Right atrium auricular region (tissue), 2 donors: ENCODE measurements at places on chromosomes 13 and 19. TPM values are rescaled to one million over a fixed set of nuclear protein-coding genes. Genes with fewer than 3 reads are reported as not detected.

DNA sequence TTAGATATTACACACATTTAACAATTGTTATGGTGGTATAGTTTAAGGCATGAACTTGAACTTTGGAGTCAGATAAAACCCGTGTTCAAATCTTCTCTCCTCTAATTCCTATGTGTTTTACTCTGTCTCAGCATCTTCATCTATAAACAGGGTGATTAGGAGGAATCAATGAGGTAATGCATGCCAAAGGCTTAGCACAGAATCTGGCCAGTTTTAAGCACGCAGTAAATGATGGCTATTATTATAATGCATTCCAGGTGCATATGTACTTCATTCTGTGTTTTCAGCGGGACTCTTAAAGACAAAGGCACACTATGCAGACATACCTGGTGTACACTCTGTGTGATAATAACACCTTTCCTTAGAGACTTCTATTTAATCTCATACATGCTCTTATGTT is 88.0 kb upstream of the FRY start:
- DNase-seq = no peak

DNA sequence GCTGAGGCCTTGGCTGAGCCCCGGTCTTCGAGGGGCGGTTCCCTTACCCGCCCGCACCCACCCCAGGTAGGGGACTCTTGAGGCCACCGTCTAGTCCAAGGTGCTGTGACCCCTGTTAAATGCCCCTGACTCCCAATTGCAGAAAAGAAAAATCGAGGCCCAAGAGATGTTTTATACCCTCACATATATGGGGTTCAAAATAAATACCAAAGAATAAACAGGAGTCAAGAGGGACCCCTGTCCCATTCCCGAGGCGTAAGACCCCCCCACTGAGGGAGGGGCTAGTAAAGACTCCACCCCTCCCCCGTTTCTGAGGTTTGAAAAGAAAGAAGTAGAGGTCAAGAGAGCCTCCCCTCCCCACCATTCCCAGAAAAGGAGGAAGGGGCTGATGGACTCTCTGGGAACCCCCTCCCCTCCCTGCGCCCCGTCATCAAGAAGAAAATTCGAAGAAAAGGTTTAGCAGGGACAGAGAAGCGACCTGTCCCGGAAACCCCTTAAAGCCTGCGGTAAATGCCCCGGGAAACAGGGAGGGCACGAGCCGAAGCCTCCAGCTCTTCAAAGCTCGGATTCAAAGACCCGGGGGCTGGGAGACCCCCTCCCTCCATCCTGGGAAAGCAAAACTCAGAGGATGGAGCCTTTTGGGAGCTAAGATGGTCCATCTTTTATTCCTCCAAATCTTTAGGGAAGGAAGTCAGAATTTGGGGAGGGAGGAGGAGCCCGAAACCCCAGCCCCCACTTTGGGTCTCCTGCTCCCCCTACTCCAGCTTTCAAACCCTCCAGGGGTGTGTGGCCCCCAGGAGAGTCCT is 755 bp upstream of the RAB3A start:
- no peak for DNase-seq

DNA sequence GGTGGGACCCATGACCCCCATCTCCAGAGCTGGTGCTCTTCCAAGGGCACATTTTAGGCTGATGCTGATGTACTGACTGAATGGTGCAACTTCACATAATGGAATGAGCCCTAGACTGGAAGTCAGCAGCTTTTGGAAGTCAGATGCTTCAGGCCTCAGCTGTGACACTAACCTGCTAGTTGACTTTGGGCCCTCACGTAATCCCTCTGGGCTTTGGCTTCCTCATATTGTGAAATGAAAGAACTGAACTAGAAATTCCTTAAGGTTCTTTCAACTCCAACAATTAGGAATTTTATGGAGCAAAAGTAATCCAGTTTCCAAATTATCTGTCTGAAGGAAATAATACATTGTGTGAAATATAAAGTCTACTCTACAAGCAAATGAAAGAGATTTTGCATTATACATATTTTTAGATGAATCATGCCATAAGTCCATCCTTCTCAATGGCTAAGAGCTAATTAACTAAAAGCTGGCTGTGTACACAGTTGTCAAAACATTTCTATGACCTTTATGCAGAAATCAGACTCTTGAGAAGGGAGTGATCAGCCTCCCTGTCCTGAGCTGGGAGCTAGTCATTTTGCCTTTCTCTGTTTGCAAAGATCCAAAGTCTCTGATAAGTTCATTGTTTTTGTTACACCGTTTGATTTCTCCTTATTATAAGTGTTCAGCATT is 204.2 kb downstream of the DCLK1 start:
- DNase-seq = no peak

DNA sequence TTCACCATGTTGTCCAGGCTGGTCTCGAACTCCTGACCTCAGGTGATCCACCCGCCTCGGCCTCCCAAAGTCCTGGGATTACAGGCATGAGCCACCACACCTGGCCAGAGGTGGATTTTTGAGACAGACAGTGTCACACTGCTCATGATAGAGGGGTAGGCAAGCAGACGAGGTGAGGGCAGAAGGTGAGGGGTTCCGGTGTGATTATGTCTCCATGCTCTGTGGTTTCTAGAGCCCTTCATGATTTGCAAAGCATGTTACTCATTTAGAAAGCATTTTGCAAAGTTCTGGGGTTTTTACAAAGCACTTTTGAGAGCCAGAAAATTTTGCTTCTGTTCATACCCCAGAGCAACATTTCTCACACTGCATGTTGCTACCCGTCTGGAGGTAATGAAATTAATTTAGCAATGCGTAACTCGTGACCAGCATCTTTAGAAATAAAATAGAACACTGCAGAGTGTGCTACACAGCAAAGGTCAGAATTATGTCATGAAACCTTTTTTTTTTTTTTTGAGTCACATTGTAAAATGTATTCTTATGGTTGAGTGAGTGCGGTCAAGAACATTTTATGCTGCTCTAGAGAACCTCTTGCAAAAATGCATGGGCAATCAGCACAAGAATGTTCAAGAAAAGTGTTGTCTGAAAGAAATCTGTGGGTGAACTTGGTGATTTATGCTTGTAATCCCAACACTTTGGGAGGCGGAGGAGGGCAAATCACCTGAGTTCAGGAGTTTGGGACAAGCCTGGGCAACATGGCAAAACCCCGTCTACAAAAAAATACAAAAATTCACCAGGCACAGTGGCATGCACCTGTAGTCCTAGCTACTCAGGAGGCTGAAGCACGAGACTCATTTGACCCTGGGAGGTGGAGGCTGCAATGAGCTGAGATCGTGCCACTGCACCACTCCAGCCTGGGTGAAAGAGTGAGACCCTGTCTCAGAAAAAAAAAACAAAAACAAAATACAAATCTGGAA is 58.0 kb downstream of the MAP4K1 start:
- DNase-seq = no peak

DNA sequence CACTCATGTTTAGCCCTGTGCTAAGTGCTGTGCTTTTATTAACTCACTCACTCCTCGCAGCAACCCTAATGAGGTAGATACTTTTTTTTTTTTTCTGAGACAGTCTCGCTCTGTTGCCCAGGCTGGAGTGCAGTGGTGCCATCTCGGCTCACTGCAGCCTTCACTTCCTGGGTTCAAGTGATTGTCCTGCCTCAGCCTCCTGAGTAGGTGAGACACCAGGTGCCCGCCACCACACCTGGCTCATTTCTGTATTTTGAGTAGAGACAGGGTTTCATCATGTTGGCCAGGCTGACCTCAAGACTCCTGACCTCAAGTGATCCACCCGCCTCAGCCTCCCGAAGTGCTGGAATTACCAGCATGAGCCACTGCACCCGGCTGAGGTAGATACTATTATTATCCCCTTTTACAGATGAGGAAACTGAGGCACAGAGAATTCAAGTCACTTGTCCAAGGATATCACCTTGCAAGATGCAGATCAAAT is 2.5 kb downstream of the ITPKC start:
- no peak for DNase-seq

PIK3R2 gene
- 18.7 TPM for total RNA-seq

DNA sequence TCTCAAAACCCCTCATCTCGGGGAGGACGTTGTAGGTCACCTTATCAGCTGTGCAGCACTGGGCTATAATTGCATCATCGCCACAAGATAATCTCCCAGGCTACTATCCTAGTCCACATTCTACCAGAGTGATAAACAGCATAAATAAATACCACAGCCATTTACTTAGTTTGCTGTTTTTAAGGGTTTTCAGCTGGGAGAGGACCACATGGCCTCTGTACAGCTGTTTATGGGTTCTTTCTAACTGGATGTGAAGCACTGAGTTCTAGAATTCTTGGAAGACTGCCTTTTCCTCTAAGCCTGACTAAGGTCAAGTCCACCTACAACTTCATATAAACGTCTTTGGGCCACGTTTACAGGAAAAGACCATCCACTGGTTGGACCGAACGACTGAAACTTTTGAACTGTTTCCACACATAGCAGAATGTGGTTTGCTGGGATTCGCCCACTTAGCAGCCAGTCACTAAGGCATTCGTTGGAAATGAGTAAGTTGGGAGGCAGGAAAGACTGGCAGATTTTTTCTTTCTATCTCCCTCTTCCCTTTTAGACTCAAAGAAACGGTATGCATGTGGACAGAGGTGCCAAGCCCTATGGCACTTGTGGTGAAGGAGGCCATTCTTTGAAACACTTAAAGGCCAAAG is 752.5 kb upstream of the SGCG start:
- DNase-seq = peak; percentile 62

GRCh38 chr19:55014714-55015113 is 23.4 kb downstream of the GP6 start:
- no peak for DNase-seq

GRCh38 chr19:39563408-39563807 is 23.4 kb upstream of the EID2 start:
- DNase-seq = no peak

GRCh38 chr19:16180611-16181010 is 4.6 kb upstream of the FAM32A start:
- no peak for DNase-seq

DNA sequence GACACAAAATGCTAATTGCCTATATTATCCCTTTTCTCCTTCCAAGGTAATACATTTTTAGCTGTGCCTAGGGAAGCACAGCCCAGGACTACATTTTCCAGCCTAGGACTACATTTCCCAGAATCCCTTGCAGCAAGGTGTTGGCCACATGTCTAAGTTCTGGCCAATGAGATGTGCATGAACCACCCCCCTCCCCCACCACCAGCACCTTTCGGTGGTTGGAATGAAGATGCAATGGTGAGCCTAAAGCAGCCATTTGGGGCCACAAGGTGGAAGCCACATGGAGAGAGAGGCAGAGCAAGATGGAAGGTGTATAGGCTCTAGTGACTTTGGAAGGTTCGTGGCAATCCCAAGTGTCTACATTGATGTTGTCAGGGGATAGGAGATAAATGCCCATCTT is 16.2 kb downstream of the UNC13A start:
- no peak for DNase-seq

- DNase-seq = peak; percentile 83
Measured at GRCh38 chr19:46841458-46842083, 9.1 kb downstream of the AP2S1 start.

DNA sequence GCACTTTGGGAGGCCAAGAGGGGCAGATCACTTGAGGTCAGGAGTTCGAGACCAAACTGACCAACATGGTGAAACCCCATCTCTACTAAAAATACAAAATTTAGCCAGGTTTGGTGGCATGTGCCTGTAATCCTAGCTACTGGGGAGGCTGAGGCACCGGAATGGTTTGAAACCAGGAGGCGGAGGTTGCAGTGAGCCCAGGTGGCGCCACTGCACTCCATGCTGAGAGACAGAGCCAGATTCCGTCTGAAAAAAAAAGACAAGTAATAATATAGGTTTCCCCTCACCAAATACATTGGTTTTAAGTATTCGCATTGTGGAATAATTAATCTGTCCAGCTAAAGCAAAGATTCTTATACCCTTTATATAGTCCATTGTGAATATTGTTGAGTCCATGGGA is 1544.6 kb downstream of the OLFM4 start:
- no peak for DNase-seq

- DNase-seq = no peak
Measured at GRCh38 chr13:106367361-106367971, 168.0 kb downstream of the EFNB2 start.

GRCh38 chr19:42250183-42250665 is 4.7 kb downstream of the ERF start:
- peak; percentile 73 for DNase-seq

DNA sequence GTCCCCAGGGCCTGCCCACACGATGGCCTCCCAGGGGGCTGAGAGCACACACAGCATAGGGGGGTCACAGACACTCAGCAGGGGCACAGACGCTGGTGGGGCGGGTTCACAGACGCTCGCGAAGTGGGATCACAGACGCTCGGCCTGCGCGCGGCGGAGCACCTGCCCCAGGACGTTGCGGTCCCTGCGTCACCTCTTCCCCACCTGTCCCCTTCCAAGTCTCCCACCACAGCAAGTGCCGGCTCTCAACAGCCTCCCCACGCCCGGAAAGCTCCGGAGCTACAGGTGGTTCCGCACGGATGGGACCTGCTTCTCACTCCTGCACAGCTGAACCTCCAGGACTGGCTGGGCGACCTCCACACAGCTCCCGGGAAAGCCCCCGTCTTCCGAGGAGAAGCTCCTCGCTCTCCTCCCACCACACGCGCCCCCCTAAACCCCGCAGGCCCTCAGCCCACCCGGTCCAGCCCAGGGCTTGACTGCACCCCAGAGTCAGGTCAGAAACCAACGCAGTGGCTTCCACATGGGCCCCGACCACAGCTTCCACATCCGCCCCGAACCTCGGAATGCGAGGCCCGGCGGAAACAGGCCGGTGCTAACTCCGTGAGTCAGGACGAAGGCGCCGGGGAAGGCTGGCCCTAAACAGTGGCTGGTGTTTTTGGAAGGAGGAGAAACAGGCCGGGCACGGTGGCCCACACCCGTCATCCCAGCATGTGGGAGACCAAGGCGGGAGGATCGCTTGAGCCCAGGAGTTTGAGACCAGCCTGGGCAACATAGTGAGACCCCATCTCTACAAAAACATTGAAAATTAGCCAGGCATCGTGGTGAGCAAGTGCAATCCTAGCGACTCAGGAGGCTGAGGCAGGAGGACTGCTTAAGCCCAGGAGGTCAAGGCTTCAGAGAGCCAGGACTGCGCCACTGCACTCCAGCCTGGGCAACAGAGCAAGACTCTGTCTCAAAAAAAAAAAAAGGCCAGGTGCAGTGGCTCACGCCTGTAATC is 16.5 kb downstream of the BTBD2 start:
- DNase-seq = no peak

- no peak for DNase-seq
Measured at GRCh38 chr19:38004186-38004520, 97.1 kb downstream of the SIPA1L3 start.

DNA sequence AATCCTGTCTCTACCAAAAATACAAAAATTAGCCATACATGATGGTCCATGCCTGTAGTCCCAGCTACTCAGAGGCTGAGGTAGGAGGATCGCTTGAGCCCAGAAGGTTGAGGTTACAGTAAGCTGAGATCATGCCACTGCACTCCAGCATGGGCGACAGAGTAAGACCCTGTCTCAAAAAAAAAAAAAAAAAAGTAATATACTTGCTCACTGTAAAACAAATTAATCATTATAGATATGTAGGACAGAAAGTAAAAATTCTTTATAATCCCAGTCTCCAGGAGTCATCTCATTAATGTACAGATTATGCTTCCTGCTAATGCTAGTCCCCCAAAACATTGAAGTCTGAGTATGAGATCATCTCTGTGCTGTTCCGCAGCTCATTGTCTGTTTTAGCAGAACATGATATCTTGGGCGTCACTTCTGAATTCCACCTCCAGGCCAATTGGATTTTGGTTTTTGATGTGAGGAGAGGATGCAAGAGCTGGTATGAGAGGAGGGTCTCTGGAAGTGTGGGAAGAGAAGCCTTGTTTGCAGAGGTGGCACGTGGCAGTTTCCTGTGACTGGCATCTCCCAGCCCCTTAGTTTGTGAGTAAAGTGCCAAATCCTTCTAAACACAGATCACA is 75.4 kb upstream of the NPAS1 start:
- DNase-seq = no peak

PTPRH gene
- total RNA-seq = 1.3 TPM

TMEM238 gene
- 1.2 TPM for total RNA-seq

CCL25 gene
- not detected for total RNA-seq
